Neuronal stem cell (in vitro differentiated cells): ENCODE measurements at places on chromosomes 5 and 9.
A peak's percentile ranks its signal among the peaks of the same experiment; 100 is the strongest.

DNA sequence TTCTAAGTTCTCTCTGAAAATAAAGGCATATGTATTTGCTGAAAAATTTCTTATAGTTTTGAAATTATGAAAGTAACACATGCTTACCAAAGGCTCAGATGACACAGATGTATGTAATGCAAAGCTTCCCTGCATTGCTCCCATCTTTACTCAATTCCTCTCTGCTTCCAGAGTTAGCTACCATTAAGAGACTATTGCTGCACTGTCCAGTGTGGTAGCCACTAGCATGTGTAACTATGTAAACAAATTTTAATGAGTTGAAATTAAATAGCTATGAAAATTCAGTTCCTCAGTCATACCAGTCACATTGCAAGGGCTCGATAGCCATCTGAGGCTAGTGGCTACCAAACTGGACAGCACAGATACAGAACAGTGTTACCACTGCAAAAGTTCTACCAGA is 17.9 kb downstream of the FRMD3 start:
- DNase-seq, result no peak

- no peak for DNase-seq
Observed at GRCh38 chr9:115004545-115004944, 74.2 kb upstream of the TNFSF8 start.

DNA sequence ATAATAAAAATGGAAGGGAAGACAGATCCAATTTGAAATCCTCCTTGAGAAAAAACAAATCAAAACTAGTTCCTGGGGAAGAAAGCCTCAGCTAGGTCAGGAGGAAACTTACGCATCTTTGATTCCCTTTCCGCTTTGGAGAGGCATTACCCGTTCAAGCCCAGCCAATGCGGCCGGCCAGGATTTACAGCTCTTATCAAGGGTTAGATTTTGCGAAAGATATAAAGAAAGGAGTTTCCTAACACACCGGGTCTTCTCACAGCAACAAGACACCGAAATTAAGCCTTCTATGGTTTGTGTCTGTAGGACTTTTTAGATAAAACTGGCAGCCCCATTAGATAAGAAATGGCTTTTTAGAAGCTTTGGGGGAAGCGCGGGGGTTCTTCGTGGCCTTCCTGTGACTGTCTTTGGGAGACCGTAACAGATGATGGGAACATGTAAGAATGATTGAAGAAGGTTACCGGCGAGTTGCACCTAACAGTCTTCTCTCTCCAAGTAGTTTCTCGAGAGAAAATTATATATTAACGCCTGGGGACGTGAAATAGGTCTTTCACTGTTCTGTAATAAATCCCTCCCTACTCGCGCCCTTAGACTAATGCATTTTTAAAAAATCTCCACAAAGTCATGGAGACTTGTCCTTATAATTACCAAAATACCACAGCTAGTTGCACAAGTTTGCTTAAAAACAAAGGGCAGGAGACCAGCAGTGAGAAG is 1.3 kb upstream of the ISL1 start:
- DNase-seq, result peak; percentile 20

DNA sequence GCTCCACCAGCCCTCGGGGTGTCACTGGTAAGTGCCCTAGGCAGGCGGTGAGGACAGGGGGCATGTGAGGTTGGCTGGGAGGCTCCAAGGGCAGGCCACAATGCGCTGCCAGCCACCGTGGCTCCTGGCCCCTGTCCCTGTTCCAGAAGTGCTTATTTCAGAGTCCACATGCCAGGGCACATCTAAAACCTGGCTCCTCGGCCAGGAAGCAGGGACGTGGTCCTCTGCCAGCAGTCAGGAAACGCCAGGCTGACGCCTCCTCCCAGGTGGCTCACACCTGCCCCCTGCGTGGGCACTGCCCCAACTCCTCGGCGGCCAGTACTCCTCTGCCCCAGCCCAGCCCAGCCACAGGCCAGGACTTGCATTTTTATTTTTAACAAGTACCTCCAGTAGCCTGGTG is 68.5 kb downstream of the SECISBP2 start:
- no peak for DNase-seq

GRCh38 chr5:126274076-126274762 is 149.0 kb upstream of the GRAMD2B start:
- no peak for DNase-seq

DNA sequence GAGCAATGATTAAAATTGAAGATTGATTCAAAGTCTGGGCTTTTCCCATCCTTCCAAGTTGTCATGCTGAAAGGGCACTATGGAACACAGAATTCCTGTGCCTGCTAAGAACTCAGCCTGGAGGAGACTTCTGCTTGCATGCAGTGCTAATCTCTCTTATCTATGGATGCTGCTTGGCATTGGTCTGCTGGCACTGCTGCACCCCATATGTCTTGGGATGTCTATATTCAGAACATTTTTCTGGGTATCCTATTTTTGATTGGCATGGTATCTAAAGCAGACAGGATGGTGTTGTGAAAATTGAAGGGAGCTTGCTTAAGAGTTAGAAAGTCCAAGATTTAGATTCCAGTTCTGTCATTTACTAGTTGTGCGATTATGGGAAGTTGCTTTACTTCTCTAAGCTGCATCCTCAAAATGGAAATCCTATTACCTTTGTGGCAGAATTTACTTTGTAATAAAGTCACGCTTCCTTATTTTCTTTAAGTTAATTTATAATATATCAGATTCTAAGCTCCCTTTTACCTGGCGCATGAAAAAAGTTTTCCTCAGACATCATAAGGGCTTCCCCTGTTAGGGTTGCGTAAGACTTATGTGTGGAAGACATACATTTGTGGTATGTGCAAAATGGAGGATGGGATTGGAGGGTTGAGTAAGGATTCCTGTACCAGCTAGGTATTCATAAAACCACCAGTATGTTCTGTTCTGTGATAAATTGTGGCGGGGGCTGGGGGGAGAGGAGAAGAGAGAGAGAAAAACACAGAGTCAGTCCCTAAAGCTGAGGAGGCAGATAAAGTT is 254.0 kb downstream of the DMAC1 start:
- no peak for DNase-seq

- no peak for DNase-seq
Observed at GRCh38 chr9:83392228-83392627, 146.0 kb downstream of the FRMD3 start.

- no peak for DNase-seq
Observed at GRCh38 chr9:89408628-89409101, 89.2 kb downstream of the SEMA4D start.

DNA sequence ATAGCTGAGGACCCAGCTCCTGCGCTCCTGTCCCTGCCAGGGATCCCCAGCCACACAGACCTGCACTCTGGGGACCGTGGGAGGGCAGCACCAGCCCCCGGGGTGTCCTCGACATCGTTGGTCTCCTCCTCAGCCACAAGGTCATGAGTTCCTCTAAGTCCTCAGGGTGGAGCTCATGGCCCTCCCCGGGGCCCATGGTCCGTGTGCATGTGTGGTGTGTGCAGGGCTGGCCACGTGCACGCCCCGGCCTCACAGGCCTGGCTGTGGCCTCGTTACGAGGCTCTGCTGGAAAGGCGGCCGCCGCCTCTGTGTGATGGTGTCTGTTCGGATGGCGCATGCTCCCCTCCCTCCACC is 16.1 kb upstream of the AJM1 start:
- no peak for DNase-seq

- DNase-seq, result peak; percentile 23
Observed at GRCh38 chr9:121989010-121989409, 104.1 kb downstream of the TTLL11 start.

DNA sequence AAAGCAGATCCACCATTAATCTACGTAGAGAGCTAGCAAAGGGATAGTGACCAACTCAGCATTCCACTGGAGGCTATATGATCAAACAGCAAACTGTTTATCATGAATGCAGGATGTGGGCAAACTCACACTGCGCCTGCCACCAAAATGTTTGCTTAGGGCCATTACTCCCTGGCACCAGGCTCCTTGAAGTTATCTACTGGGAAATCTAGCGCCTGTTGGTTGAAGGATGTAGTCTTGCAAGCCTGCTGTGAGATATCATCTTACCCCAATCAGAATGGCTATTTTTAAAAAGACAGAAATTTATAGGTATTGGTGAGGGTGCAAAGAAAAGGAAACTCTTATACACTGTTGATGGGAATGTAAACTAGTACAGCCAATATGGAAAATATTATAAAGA is 332.5 kb upstream of the RPS23 start:
- DNase-seq, result no peak

DNA sequence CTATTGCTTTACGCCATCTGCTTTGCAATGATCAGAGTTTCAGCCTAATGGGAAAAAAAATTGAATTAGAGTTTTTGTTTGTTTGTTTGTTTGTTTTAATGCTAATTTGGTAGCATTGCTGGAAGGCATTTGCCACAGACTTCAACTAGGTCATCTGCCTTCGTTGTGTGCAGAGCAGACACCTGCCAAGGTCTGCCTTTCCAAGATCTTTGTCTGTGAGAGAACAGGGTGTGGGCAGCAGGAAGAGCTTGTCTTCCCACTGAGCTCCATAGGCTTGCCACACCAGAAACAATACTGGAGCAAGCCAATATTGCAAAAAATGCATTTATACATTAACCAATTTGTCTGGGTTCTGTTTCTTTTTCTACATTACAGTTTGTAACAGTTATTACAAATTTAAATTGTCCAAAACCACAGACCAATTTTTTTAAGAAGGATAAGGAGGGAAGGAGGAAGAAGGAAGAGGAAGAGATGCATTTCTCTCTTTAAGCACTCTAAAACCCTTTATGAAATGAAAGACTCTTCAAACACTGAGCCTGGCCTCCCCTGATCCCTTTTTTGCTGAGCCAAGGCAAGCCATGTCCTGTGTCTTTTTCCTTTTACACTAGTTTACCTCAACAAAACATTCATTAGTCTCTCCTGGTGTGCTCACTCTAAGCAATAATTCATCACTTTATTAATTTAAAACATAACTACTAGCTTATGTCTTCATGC is 210.5 kb downstream of the SNX18 start:
- DNase-seq, result no peak

DNA sequence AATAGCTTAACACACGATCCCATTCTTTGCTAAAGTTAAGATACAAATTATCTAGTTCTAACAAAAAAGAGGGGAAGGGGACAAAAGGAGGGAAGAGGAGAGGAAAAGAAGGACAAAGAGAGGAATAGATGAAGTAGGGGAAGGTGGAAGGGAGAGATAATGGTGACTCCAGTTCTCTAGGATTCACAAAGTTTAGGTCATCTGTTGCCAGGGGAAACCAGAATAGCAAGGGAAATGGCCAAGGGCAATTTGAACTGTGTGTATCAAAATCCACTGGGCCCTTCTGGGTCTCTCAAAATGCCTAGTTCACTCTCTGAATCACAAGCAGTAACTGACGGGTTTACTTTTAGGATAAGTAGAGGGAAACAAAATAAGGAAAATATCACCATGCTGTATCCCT is 7.6 kb downstream of the SLC24A2 start:
- DNase-seq, result no peak

- DNase-seq, result peak; percentile 66
Observed at GRCh38 chr5:140240987-140241706, 61.8 kb downstream of the PFDN1 start.
